ENCODE measurements at places on chromosomes 3 and 15.

DNA sequence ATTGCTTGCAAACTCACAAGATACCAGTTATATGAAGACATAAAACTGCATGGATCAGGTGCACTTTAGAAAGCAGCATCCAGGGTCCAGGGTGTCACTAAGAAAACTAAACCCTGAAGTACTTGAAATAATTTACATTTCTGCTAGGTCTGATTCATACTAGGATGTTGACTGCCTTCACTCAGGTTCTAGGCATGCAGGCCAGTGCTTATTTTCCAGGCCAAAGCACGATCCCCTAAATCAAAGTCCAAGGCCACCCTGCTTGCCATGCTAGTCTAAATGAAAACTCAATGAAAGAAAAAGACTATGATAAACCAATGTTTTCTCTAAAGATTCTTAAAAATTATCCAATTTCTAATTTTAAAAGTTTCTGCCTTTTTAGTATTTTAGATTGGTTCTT, 49.4 kb downstream of the GREM1 start:
- no peak overlapping the region for H3K4me3 ChIP-seq
- no peaks in the 10 kb centered on the region for H3K4me1 ChIP-seq
- H3K36me3 ChIP-seq: no peaks in the 10 kb centered on the region
- H3K27me3 ChIP-seq: peaks cover 8% of the 10 kb centered on the region
- DNase-seq: no peak

- DNase-seq: no peak
- H3K27ac ChIP-seq: no peak overlapping the region
- H3K4me1 ChIP-seq: peaks cover 17% of the 10 kb centered on the region
- peaks cover 11% of the 10 kb centered on the region for H3K27me3 ChIP-seq
- no peaks in the 10 kb centered on the region for H3K36me3 ChIP-seq
Observed at GRCh38 chr3:112089956-112090886, 4.0 kb downstream of the C3orf52 start.

- no peak overlapping the region for H3K27ac ChIP-seq
- H3K4me3 ChIP-seq: no peak overlapping the region
- H3K27me3 ChIP-seq: no peaks in the 10 kb centered on the region
Observed at GRCh38 chr15:40793216-40793989, 13.5 kb upstream of the ZFYVE19 start.

GRCh38 chr3:177446165-177446601, 248.9 kb upstream of the TBL1XR1 start:
- H3K27me3 ChIP-seq: no peaks in the 10 kb centered on the region
- H3K27ac ChIP-seq: no peak overlapping the region
- H3K4me3 ChIP-seq: no peak overlapping the region
- DNase-seq: no peak

DNA sequence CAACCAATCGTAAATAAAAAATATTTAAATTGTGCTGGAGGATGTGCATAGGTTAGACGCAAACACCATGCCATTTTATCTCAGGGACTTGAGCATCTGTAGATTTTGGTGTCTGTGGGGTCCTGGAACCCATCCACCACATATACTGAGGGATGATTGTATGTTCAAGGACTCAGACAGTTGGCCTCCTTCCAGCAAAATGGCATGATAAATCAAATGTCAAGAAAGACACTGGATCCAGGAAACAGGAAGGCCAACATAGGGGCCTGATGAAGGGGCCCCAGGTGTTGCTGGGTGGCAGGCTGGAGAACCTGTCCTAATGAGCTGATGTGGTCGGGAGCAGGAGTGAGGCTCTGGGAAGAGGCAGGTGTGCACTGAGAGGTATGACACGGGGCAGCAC, 289.5 kb downstream of the GABRG3 start:
- H3K36me3 ChIP-seq: no peaks in the 10 kb centered on the region
- DNase-seq: no peak
- no peaks in the 10 kb centered on the region for H3K4me1 ChIP-seq
- no peak overlapping the region for H3K27ac ChIP-seq
- no peak overlapping the region for H3K4me3 ChIP-seq
- no peaks in the 10 kb centered on the region for H3K27me3 ChIP-seq

DNA sequence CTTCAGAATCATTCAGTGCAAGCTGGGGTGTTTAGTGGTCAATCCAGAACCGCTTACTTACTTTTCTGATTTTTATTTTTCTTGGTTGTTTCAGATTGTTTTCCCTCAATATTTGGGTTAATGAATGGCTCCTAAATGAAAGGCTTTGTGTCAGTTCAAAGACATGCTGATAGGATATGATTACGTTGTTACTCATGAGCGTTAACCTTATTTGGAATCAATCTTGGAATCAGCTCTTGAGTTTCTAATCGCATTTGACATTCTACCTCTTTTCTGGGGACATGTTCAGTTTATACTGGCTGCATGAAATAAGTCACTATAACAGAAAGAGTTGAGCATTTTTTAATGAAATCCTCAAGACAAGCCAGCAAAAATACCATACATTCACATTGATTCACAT, 50.2 kb downstream of the ATP11B start:
- H3K4me1 ChIP-seq: no peaks in the 10 kb centered on the region
- DNase-seq: no peak
- H3K27ac ChIP-seq: no peak overlapping the region
- H3K27me3 ChIP-seq: no peaks in the 10 kb centered on the region
- H3K4me3 ChIP-seq: no peak overlapping the region
- H3K36me3 ChIP-seq: peaks cover 35% of the 10 kb centered on the region

DNA sequence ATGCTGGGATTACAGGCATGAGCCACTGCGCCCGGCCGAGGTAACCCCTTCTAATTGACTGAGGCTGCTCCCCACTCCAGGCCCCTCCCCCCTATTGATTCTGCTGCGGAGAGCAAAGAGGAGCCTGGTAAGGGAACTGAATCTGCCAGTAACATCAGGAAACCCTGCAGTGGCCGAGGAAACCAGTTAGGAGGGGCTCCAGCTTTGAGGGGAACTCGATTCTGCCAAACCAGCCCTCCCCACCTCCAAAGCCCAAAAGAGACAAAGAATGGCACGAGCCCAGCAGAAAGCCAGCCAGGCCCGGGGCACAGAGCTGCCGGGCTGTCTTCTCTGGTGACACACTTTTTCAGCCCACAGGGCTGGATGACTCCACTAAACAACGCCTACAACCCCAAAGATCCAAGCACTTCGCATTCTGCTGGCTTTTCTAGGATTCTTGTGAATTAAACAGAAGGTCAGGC, 15.0 kb upstream of the ACAD9 start:
- no peaks in the 10 kb centered on the region for H3K4me1 ChIP-seq
- peaks cover 8% of the 10 kb centered on the region for H3K36me3 ChIP-seq
- no peak for DNase-seq
- H3K27me3 ChIP-seq: peaks cover 2% of the 10 kb centered on the region
- no peak overlapping the region for H3K4me3 ChIP-seq
- H3K27ac ChIP-seq: no peak overlapping the region

- peak; percentile 26 for DNase-seq
- H3K4me1 ChIP-seq: peaks cover 7% of the 10 kb centered on the region
- H3K36me3 ChIP-seq: peaks cover 9% of the 10 kb centered on the region
- H3K27me3 ChIP-seq: no peaks in the 10 kb centered on the region
- H3K27ac ChIP-seq: no peak overlapping the region
- H3K4me3 ChIP-seq: no peak overlapping the region
Observed at GRCh38 chr3:17258823-17259436, 374.2 kb downstream of the PLCL2 start.

GRCh38 chr15:90316139-90316538, 35.9 kb upstream of the ZNF774 start:
- H3K4me1 ChIP-seq: peaks cover 6% of the 10 kb centered on the region
- DNase-seq: no peak
- H3K27ac ChIP-seq: no peak overlapping the region
- no peaks in the 10 kb centered on the region for H3K27me3 ChIP-seq

GRCh38 chr15:47331829-47332393, 385.4 kb upstream of the SEMA6D start:
- no peaks in the 10 kb centered on the region for H3K36me3 ChIP-seq
- no peak overlapping the region for H3K4me3 ChIP-seq
- peaks cover 2% of the 10 kb centered on the region for H3K27me3 ChIP-seq

DNA sequence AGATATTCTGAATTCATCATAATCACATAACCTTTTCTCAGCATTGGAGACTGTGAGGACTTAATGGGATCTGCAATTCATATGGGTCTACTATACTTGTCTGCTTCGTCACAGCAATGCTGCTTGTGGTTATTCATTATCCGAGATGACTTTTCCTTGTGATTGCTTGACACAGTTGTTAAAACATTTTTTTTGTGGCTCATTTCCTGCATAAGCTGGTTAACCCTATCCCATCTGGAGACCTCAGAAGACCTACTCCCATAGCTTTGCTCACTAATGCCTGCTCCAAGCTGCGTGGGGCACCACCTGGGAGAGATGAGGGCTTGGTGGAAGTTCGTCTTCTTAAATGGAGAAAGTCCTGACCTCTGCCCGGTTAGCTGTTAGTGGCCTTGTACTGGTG, 360.8 kb downstream of the CHST2 start:
- no peak overlapping the region for H3K4me3 ChIP-seq
- H3K27ac ChIP-seq: no peak overlapping the region
- peaks cover 3% of the 10 kb centered on the region for H3K4me1 ChIP-seq
- no peaks in the 10 kb centered on the region for H3K27me3 ChIP-seq

DNA sequence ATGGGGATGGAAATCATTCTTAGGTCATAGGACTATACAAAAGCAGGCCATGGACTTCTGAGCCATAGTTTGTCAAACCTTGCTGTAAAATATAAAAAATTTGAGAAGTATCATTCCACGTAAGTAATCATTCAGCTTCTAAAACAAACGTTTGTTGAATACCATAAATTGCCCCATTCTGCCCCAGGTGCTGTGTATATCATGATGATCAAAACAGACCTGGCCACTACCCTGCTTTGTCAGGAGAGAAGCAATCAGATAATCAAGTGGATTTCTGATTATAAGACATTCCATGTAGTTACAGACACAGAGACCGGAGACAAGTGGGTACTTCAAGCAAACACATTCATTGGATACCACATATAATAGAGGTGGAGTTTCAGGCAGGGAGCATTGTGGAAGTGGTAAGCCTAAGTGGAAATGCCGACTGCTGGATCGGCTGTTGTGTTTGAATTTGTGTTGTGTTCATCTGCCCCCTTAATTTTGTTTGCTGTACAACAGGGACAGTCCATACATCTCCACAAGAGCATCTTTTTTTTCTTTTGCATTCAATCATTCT, 61.7 kb downstream of the TGFBR2 start:
- no peaks in the 10 kb centered on the region for H3K27me3 ChIP-seq
- H3K27ac ChIP-seq: peak overlapping the region; percentile 89
- H3K36me3 ChIP-seq: peaks cover 48% of the 10 kb centered on the region
- DNase-seq: no peak

DNA sequence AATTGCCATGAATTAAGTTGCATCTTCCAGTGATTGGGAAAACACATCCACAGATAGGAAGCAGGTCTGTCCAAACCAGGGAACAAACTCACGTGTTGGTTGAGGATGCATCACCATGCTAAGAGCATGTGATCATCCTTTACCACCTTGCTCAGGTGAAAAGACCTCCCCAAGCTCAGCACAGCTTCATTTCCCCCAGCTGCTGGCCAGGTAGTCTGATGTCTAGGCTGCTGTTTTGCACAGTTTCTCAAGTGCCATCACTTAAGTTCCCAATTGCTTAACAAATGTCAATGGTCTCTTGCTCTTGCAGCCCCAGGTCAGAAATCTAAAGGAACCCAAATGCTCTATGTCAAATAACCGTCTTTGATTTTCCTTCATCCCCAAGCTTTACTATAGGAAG, 34.2 kb downstream of the WNT5A start:
- no peak overlapping the region for H3K27ac ChIP-seq
- H3K27me3 ChIP-seq: no peaks in the 10 kb centered on the region
- H3K4me1 ChIP-seq: no peaks in the 10 kb centered on the region
- no peak overlapping the region for H3K4me3 ChIP-seq
- no peak for DNase-seq

DNA sequence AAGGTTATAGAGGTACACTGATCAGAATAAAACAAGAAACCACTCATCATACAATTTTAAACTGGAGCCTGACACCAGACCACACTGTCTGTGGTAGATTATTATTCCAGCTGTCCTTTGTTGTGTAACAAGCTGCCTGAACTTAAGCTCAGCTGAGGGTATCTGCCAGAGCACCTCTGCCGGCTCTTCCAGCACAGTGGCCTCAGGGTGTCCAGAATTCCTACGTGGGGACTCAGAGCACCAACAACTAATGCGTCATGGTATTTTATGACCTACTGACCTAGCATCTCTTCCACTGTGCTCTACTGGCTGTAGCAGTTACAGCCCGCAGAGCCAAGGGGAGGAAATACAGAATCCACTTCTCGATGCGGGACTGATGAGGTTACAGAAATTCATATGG, 15.6 kb upstream of the RAF1 start:
- H3K27me3 ChIP-seq: peaks cover 2% of the 10 kb centered on the region
- H3K4me3 ChIP-seq: no peak overlapping the region
- no peaks in the 10 kb centered on the region for H3K4me1 ChIP-seq
- DNase-seq: no peak
- no peak overlapping the region for H3K27ac ChIP-seq
- no peaks in the 10 kb centered on the region for H3K36me3 ChIP-seq

- no peaks in the 10 kb centered on the region for H3K27me3 ChIP-seq
- H3K27ac ChIP-seq: no peak overlapping the region
Observed at GRCh38 chr15:101182215-101182614, 69.6 kb downstream of the CHSY1 start.

GRCh38 chr3:11769704-11770476, 76.8 kb downstream of the TAMM41 start:
- peaks cover 7% of the 10 kb centered on the region for H3K4me1 ChIP-seq
- peak overlapping the region; percentile 56 for H3K4me3 ChIP-seq
- DNase-seq: no peak
- H3K27me3 ChIP-seq: no peaks in the 10 kb centered on the region

- H3K27ac ChIP-seq: no peak overlapping the region
- DNase-seq: no peak
- peaks cover under 1% of the 10 kb centered on the region for H3K27me3 ChIP-seq
- H3K36me3 ChIP-seq: no peaks in the 10 kb centered on the region
Observed at GRCh38 chr15:100189849-100190248, 151.9 kb downstream of the ADAMTS17 start.

GRCh38 chr3:115651599-115651998, 28.3 kb downstream of the GAP43 start:
- H3K4me1 ChIP-seq: peaks cover 21% of the 10 kb centered on the region
- H3K27me3 ChIP-seq: no peaks in the 10 kb centered on the region
- peak overlapping the region; percentile 19 for H3K4me3 ChIP-seq

DNA sequence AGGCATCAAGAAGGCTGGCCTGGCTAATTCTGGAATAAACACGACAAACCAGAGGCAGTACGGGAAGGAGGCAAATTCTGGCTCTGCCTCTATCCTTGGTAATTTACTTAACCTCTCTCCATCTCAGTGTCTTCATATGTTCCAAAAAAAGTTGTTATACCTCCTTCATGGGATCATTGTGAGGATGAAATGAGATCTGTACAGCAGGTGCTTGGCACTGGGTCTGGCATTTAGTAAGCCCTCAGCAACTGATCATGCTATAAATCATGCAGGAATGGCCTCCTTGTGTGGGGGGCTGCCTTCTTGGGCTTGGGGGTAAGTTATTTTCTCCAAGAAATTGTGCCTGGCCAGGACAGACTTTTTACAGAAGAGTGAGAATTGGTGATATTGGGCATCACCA, 38.3 kb upstream of the TRA2B start:
- H3K27ac ChIP-seq: no peak overlapping the region
- no peaks in the 10 kb centered on the region for H3K36me3 ChIP-seq
- H3K27me3 ChIP-seq: no peaks in the 10 kb centered on the region
- H3K4me1 ChIP-seq: peaks cover 7% of the 10 kb centered on the region
- H3K4me3 ChIP-seq: no peak overlapping the region
- no peak for DNase-seq

GRCh38 chr3:148457886-148458285, 239.8 kb upstream of the AGTR1 start:
- H3K36me3 ChIP-seq: no peaks in the 10 kb centered on the region
- H3K27me3 ChIP-seq: no peaks in the 10 kb centered on the region

GRCh38 chr15:70763950-70764730, 782 bp upstream of the UACA start:
- H3K4me1 ChIP-seq: peaks cover 11% of the 10 kb centered on the region
- peak overlapping the region; percentile 96 for H3K4me3 ChIP-seq
- DNase-seq: no peak
